ENCODE measurements at places on chromosomes 5 and 9. TPM values are rescaled to one million over a fixed set of nuclear protein-coding genes. Genes with fewer than 3 reads are reported as not detected.

- no peak for DNase-seq
These were observed 283.8 kb downstream of the FBXL7 start for GRCh38 chr5:15783734-15784133.

GRCh38 chr9:104984542-104984941, 56.6 kb upstream of the ABCA1 start:
- no peak for DNase-seq

DNA sequence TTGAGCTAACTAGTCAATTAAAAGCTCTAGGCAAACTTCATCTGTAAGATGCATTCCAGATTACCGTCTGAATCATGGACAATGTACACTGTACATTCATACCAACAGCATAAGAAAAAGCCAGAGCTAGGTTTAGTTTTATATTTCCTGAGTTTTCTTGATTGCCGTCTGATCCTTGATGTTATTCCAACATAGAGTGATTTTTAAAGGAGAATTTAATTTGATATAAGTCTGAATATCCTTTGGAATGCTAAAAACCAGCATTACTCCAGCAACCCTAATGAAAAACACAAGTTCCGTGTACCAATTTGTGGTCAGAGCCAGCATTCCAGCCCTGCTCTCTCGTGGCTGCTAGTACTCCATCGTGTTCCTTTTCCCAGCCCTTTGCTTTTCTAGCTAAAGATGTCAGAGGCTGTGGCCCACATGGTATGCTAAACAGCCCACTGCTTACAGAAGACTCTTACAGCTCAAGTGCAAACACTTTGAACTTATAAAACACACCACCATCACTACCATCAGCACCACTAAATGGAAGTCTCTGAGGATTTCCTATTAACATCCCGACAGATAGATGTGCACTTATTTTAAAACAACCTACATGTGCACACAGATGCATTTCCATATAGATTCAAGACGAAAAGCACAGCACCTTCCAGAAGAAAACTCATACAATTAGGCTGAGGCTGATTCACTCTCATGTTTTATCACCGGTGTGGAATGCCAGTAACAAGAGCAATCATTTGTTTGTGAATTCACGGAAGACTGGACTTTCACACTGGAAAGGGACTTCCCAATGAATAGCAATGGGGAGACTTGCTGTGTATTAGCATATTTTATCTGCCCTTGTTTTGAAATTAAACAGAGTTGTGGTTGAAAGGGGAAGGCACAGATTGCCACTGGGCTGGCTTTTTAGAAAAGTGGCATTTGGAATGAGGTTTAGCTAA, 246.9 kb upstream of the GAS1 start:
- no peak for DNase-seq

DNA sequence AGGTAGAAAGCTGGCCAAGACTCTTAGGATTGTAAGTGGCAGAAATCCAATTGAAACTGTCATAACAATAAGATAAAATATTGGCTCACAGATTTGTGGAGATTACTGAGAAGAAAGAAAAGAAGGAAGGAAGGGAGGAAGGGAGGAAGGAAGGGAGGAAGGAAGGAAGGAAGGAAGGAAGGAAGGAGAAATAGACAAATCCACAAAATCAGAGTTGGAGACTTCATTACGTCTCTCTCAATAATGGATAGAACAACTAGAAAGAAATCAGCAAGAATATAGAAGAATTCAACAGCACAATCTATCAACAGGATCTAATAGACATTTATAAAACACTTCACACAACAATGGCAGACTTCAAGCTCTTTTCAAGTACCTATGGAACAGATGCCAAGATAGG, 17.9 kb upstream of the PAM start:
- DNase-seq: no peak

GRCh38 chr5:144671066-144671465, 500.4 kb downstream of the KCTD16 start:
- no peak for DNase-seq

- no peak for DNase-seq
These were observed 38.3 kb downstream of the MOCS2 start for GRCh38 chr5:53071298-53071697.

DNA sequence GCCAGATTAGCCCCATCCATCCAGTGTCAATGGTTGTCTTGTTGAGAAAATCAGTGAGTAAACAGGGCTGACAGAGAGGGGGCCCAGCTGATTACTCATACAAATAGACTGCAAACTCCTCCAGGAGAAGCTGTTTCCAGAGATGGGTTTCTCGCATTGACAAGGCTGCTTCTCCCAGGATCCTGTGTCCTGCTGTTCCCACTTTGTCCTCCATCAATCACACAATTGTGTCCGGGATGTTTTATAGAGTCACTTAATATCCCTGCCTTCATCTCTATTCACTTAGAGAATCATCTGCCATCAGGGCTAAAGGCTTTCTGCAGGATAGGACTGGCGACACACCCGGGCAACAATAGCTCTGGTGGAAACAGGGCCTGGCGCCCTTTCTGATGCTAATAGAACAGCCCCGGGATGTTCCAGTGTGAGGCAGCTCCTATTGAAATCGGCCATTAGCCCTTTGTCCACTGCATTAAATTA, 71.7 kb upstream of the TBCA start:
- DNase-seq: no peak

DNA sequence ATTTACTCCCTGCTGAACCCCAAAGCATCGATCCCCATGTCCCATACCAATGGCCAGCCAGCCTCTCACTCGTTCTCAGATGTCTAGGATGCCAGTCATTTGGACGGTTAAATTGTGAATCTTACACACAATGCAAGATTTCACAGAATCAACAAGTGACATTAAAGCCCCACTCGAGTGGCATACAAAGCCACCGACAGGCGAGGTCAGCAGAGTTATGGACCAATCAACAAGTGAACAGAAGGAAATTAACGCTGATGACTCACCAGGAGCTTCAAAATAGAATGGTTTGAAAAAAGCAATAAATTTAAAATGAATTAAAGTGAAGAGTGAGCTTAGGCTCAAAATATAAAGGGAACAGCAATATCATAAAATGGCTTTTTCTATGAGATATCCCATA, 8.2 kb upstream of the RUFY1 start:
- no peak for DNase-seq

DNA sequence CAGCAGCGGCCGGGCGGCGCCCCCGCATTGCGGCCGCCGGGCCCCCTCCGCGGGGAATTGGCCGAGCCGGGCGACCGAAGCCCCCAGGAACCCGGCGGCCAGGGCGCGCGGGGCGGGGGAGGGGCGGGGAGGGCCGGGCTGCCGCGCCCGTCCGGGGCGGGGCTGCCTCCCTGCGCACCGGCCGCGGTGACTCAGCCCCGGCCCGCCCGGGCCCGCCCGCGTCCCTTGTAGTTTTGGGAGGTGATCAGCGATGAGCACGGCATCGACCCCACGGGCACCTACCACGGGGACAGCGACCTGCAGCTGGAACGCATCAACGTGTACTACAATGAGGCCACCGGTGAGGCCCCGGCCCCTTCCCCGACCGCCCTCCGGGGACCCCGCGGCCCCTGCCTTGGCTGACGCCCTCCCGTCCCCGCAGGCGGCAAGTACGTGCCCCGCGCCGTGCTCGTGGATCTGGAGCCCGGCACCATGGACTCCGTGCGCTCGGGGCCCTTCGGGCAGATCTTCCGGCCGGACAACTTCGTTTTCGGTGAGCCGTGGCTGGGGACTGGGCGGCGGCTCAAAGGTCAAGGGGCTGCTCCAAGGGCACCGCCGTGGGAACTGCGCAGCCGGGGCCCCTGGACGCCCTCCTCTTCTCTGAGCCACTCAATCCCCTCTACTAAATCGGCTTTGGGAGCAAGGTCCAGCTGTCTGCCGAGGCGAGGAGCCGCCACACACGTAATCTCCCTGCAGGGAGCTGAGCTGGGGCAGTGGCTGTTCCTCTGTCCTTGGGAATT, 592 bp downstream of the TUBB4B start:
- peak; percentile 77 for DNase-seq

- DNase-seq: no peak
These were observed 415.8 kb upstream of the PIK3R1 start for GRCh38 chr5:67799732-67800234.

DNA sequence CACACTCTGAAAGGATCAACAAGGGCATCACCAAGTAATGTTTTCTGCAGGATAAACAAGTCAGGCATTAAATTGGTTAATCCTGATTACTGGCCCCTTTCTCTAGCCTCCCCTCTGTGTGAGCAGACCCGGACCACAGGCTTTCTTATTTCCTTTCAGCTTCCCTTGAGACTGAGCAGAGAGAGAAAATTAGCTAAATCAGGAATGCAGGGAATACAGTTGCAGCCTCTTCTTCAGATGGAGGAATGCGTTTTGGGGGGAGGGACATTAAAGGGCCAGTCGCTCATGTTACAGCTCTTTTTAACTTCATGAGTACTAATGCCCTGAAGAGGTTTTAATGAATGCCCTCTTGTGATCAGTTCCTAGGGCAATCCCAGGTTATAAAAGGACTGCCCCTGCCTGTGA, 19.8 kb downstream of the PCDHAC2 start:
- DNase-seq: no peak

- DNase-seq: no peak
These were observed 71.8 kb downstream of the EGFLAM start for GRCh38 chr5:38330207-38330606.

DNA sequence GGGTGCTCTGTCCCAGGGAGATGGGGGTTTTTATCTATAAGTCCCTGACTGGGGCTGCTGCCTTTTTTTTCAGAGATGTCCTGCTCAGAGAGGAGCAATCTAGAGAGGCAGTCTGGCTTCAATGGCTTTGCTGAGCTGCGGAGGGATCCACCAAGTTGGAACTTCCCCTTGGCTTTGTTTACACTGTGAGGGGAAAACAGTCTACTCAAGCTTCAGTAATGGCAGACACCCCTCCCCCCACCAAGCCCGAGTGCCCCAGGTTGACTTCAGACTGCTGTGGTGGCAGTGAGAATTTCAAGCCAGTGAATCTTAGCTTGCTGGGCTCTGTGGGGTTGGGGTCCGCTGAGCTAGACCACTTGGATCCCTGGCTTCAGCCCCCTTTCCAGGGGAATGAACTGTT, 375.8 kb downstream of the RAB3C start:
- no peak for DNase-seq

DNA sequence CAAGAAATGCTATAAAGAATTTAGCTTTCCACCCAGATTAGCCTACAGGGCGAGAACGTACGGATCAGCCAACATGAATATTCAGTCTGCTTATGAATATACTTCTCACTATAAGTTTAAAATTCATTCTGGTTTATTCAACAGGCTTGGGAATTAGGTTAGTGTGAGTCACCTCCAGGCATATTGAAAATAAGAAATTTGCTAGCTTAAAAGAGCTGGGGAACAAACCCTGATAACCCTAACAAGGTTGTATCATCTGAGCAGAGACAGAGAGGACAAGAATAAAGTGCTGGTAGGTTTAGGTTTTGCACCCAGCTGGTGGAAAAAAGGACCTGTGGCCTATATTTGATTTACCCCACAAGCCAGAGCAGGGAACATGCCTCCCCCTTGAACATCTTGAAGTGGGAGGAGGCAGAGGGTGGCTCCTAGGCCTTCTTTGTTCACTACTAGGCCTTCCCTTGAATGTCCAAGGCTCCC, 12.3 kb downstream of the FNBP1 start:
- peak; percentile 32 for DNase-seq

DNA sequence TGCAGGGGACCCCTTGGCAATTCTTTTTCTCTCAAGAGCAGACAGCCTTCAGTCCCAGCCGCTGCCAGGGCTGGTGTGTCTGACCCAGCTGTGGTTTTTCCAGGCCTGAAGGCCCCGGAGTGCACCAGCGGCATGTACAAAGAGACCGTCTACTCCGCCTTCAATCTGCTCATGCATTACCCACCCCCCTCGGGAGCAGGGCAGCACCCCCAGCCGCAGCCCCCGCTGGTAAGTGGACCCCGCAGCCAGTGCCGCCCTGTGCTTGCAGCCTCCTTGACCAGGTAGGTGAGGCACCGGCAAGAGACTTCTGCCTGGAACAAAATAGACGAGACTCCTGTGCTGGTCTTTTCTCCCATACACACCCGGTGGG, 1.3 kb downstream of the TCF7 start:
- no peak for DNase-seq

- no peak for DNase-seq
These were observed 28.7 kb downstream of the DHX29 start for GRCh38 chr5:55278778-55279177.

DNA sequence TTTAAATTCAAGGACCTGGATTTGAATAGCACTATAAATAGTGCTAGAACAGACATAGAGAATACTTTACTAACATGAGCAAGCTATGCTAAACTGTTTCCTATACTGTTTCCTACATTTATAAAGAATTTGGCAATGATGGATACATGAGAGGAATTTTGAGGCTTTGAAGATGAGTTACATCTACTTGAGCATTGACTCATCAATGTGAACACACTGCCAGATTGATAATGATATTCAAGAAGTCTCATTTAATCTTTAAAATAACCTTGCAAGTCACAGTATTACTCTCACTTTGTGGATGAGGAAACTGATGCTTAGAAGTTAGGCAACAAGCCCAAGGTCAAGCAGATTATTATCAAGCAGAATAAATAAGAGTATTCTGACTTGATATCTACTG, 281.9 kb downstream of the DNAH5 start:
- DNase-seq: no peak

The CRHBP gene
- total RNA-seq: not detected

The CTXN3 gene
- total RNA-seq: not detected

The MARCHF11 gene
- total RNA-seq: not detected

The PRSS3 gene
- total RNA-seq: not detected

The MELK gene
- 69.6 TPM for total RNA-seq

The CDH9 gene
- total RNA-seq: not detected

The LCN9 gene
- total RNA-seq: not detected
